ENCODE measurements at places on chromosomes 13 and 19.
A peak's percentile ranks its signal among the peaks of the same experiment; 100 is the strongest.

GRCh38 chr19:38265921-38266429 lies 1.6 kb downstream of the SPINT2 start:
- DNase-seq: no peak

DNA sequence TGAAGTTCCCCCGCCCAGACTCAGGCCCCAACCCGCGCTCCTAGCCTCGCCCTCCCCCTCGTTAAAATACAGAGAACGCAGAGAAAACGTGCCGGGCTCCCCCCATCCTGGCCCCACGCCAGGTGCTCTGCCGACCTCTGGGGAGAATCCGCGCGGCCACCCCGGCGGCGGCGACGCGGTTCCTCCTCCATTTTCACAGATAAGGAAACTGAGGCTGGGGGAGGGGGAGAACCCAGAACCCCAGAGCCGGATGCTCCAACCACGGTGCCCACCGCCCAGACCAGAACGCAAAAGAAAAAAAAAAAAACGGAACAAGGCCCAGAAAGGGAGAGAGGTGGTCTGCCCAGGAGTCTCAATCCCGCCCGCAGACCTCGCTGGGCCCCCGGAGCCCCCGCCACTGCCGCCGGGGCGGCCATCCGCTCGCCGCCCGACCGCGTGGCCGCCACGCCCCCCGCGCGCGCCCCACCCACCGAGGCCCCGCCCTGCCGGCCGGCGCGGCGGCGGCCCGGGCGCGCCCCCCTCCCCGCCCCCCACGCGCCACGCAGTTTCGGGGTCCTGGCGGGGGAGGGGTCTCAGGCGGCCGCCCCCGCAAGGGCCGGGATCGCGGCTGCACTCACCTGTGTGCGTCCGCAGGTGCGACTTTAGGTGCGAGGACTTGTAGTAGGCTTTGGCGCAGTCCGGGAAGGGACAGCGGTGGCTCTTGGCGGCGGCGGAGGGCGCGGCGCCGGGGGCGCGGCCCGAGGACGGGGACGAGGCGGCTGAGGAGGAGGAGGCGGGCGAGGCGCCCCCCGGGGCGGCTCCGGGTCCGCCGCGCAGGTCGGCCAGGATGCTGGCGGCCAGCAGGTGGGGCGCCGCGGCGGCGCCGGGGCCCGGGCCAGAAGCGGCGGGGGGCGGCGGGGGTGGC lies 703 bp downstream of the KLF16 start:
- DNase-seq: peak; percentile 30

- DNase-seq: peak; percentile 65
Observed at GRCh38 chr19:18292810-18293641, 11.6 kb upstream of the JUND start.

DNA sequence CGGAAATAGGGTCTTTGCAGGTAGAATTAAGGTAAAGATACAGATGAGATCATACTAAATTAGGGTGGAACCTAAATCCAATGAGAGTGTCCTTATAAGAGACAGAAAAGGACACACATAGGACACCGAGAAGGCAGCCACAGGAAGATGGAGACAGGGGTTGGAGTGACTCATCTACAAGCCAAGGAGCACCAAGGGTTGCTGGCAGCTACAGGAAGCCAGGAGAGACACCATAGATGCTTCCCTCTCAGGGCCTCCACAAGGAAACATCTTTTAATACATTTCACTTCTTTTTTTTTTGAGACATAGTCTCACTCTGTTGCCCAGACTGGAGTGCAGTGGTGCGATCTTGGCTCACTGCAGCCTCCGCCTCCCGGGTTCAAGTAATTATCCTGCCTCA lies 10.1 kb downstream of the TMEM143 start:
- DNase-seq: no peak

DNA sequence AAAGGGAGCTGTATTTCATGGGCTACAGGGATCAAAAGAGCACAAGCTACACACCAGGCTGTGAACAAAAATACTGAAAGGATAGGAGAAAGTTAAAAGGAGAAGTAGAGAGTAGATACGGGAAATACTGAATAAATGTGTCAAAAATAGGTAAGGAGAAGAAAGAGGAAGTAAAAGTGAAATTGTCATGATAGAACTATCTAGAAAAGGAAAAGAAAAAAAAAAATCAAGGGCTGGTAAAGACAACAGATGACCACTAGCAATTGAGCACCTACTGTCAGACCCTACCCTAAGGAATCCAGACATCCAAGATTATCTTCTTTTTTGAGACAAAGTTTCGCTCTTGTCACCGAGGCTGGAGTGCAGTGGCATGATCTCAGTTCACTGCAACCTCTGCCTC lies 4.8 kb downstream of the RUBCNL start:
- no peak for DNase-seq

- no peak for DNase-seq
Observed at GRCh38 chr13:21326155-21327031, 132.7 kb downstream of the ZDHHC20 start.

GRCh38 chr13:88919970-88920628 lies 1248.9 kb downstream of the SLITRK5 start:
- no peak for DNase-seq

GRCh38 chr19:21317821-21318220 lies 11.4 kb downstream of the ZNF708 start:
- peak; percentile 80 for DNase-seq

Data from NCI-H146 (cell line).